Lung microvascular endothelial cell (primary cell): ENCODE measurements at places on chromosomes 6 and 20.

DNA sequence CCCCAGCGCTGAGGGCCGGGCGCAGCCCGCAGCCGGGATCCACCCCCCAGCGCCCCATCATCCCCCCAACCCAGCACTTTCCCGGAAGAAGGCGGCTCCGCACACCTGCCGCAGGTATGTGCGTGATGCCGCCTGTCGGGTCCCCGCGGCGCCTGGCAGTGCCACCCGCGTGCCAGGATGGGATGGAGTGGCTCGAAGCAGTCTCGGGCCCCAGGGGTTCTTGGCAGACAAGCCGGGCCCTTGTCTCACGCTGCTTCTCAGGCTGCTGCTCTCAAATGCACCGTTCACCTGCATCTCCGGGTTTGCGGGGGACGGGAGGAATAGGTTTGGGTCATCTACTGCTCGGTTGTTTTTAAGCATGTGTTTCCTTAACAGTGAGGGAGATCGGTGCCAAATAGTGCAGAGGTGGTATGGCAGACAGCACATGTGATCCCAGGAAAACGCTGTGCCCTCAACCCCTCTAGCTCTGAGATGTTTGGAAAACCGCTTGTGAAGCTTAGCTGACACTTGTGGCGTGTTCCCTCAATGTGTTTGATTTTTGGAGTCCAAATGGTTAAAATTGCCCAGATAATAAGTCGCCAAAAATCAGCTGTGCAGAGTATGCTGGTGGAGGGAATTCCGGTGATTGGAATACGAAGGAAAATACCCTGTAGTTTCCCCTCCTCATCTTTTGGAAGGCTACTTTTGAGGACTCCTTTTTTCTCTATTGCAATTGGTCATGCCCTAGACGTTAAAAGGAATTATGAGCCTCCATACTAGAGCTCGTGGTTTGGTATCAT lies 926 bp downstream of the MYLIP start:
- DNase-seq, result peak; percentile 42

- DNase-seq, result no peak
These were observed 14.6 kb downstream of the TJAP1 start for GRCh38 chr6:43491750-43492661.

DNA sequence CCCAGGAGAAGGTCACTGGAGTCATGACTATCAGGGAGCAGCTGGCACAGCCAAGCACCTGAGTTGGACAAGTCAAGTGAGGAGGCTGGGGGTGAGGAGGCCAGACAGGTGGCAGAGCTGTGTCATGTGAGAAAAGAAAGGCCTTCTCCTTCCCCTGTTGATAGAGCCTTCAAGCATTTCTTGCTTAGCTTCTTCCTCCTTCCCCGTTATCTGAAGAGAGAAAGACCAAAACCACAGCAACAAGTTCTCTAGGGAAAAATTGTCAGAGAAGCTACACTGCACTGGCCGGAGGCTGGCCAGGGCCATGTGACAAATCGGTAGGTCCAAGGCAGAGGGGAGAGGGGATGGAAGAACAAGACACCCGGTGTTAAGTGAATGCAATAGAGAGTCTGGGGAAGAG lies 202.1 kb upstream of the PRDM1 start:
- no peak for DNase-seq

DNA sequence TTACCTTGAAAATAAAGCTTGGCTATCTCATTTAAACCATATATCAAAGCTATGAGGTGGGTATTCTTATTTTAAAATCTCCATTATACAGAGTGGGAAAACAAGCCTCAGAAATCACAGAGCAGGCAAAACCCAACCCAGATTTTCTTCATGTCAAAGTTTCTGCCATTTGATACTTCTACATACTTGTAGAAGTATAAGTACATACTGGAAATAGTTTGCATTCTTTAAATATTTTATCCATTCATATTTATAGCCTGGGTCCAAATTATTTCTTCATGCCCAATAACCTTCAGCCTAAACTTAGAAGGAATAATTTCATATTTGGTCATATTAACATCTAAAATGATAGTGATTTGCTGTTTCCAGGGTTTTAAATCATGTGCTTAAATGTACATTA lies 61.8 kb downstream of the MLIP start:
- no peak for DNase-seq

DNA sequence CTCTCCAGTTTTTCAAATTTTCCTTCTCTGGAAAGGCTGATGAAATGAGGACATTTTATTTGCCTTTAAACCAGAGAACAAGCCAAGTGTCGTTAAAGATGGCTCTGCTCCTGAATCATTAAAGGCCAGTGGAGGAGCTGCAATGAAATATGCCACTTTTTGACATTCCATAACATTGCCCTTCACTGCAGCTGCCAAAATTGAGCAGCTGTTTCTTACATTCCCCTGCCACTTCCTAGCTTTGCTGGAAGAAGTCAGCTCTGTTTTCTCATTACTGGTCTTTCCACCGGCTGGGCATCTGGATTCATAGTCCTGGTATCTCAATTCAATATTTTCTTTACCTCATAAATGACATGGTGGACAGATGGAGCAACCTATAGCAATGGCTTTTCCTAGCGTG lies 45.5 kb upstream of the NRN1 start:
- no peak for DNase-seq

DNA sequence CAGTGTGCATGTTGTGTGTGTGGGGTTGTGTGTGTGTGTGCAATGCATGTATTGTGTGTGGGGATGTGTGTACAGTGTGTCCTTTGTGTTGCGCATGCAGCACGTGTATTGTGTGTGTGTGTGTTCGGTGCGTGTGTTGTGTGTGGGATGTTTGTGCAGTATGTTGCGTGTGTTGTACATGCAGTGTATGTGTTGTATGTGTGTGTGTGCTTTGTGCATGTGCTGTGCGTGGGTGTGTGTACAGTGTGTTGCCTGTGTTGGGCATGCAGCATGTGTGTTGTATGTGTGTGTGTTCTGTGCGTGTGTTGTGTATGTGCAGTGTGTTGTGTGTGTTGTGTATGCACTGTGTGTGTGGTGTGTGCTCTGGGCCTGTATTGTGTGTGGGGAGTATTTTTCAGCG lies 52.7 kb downstream of the CDH4 start:
- no peak for DNase-seq

- DNase-seq, result no peak
These were observed 19.1 kb upstream of the SPTLC3 start for GRCh38 chr20:12989586-12990115.

GRCh38 chr20:62210496-62210855 lies 9.6 kb downstream of the HRH3 start:
- DNase-seq, result no peak

- DNase-seq, result no peak
These were observed 14.8 kb downstream of the GJA1 start for GRCh38 chr6:121450242-121450641.

- DNase-seq, result no peak
These were observed 92.4 kb downstream of the TMEM242 start for GRCh38 chr6:157230910-157231309.

DNA sequence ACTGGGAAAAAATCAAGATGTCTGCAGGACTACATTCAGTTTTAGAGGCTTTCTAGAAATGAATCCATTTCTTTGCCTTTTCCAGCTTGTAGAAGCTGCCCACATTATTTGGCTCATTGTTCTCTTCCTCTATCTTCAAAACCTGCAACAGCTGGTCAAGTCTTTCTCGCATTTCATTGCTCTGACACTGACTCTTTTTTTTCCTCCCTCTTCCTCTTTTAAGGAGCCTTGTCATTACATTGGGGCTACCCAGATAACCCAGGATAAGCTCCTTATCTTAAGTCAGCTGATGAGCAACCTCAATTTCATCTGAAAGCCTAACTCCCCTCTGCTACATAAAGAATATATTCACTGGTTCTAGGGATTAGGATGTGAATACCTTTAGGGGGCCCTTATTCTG lies 53.2 kb upstream of the CEP162 start:
- DNase-seq, result no peak

- DNase-seq, result no peak
These were observed 48.9 kb downstream of the NOL4L start for GRCh38 chr20:32535953-32536823.

DNA sequence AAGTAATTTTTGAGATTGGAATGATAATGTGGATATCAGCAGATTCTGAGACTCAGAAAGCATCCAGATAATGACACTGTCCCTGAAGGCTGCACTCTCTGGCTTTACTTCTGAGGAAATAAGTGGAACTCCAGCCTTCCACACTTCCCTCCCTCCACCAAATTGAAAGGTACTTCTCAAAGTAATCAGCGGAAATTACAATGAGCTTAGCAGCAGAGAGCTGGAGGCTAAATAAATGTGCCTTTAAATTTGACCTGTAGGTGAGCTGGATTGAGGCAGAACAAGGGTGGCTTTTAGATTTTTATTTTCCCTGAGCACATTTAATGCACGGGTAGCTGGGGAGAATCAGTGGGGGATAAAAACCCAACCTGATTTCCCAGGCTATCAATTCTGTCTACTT lies 39.3 kb upstream of the RNF144B start:
- DNase-seq, result no peak

- DNase-seq, result no peak
These were observed 636.3 kb downstream of the PTPRT start for GRCh38 chr20:42553374-42553773.

DNA sequence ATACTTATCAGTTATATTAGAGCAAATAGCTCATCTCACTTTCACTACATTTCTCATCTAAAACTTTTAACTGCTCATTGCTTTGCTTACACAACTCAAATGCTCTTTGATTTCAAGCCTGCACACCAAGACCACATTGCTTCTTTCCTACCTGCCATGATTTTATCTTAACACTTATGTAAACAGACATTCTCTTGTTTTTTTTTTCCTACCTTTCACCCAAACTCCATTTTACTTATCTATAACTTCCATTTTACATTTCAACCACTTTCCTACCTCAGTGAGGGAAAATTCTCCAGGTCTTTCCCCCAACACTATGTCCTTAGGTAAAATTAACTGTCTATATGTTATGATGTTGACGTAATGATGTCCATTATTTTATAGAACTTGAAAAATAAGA lies 24.0 kb downstream of the REPS1 start:
- no peak for DNase-seq

DNA sequence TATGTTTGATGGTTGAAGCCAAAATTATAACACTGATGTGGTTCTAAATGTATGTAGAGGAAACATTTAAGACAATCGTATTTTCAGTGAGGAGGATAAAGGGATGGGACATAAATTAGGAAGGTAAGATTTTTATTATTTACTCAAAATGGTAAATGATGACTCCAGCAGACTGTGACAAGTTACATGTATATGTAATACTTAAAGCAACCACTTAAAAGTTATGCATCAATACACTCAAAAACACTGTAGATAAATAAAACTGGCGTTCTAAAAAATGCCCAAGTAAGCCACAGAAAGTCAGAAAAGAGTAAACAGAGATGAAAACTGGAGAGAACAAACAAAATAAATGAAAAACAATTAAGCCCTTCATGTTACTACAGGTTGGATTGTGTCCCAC lies 18.7 kb downstream of the HLA-DMB start:
- no peak for DNase-seq

GRCh38 chr6:87909849-87910248 lies 137.8 kb upstream of the SPACA1 start:
- DNase-seq, result peak; percentile 3

DNA sequence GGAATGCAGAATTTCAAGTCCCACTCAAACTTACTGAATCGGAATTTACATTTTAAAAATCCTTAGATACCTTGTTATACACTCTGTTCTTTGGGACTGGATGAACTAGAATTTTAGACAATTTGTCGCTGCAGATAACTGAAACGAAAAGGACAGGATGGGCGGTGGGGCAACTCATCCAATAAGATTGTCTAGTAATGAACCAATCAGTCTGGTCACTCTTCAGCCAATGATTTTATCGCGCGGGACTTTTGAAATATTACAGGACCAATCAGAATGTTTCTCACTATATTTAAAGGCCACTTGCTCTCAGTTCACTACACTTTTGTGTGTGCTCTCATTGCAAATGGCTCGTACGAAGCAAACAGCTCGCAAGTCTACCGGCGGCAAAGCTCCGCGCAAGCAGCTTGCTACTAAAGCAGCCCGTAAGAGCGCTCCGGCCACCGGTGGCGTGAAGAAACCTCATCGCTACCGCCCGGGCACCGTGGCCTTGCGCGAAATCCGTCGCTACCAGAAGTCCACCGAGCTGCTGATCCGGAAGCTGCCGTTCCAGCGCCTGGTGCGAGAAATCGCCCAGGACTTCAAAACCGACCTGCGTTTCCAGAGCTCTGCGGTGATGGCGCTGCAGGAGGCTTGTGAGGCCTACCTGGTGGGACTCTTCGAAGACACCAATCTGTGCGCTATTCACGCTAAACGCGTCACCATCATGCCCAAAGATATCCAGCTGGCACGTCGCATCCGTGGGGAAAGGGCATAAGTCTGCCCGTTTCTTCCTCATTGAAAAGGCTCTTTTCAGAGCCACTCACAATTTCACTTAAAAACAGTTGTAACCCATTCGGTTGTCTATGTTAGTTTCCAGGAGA lies 41.9 kb upstream of the HFE start:
- DNase-seq, result peak; percentile 91

- DNase-seq, result no peak
These were observed 1011.4 kb downstream of the KIF16B start for GRCh38 chr20:15561707-15562404.

- no peak for DNase-seq
These were observed 22.4 kb downstream of the MAP7 start for GRCh38 chr6:136527831-136528230.

DNA sequence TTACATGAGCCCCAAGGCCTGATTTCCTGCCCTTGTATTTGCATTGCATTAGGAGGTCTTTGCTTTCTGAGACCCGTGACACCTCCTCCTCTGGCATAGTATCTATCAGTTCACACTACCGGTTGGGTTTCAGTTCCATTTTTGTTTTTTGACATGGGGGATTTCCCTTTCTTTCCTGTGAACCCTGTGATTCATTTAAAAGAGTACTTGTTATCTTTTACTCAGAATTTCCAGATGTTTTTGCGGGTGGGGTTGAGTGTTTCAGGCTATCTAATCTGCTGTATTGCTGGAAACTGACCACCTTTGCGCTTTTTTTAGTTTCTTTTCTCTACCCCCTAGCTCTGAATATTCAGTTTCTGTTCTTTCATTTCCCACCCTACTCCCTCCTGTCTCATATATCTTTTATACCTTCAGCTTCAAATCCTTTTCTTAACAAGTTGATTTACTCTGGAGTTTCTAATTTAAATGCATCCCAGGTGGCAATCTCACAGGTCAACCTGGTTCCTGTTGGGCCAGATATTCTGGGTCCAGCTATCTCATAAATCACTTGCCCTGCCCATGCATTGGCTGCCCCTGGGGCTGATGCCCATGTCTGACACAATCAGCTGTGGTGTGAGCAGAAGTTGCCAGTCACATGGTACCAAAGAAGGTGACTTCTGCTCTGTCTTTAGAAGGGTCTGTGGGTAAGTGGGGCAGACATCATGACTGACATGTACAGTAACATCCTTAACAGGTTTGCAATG lies 14.3 kb upstream of the NCOA3 start:
- peak; percentile 65 for DNase-seq
